Upper lobe of left lung (tissue), 6 donors: ENCODE measurements at places on chromosomes 16 and 17. TPM values are rescaled to one million over a fixed set of nuclear protein-coding genes. Genes with fewer than 3 reads are reported as not detected.

Gene TERB1
- total RNA-seq = 0.55 TPM

GRCh38 chr16:81586977-81587625, 142.5 kb downstream of the CMIP start:
- no peaks in the 10 kb centered on the region for H3K27me3 ChIP-seq
- H3K4me1 ChIP-seq = peaks cover 32% of the 10 kb centered on the region
- H3K27ac ChIP-seq = no peak overlapping the region
- H3K36me3 ChIP-seq = no peaks in the 10 kb centered on the region

GRCh38 chr17:81396722-81397313, 1.6 kb downstream of the BAHCC1 start:
- H3K36me3 ChIP-seq = no peaks in the 10 kb centered on the region
- DNase-seq = no peak
- H3K27ac ChIP-seq = peak overlapping the region; percentile 93
- no peaks in the 10 kb centered on the region for H3K27me3 ChIP-seq
- H3K4me3 ChIP-seq = peak overlapping the region; percentile 85

DNA sequence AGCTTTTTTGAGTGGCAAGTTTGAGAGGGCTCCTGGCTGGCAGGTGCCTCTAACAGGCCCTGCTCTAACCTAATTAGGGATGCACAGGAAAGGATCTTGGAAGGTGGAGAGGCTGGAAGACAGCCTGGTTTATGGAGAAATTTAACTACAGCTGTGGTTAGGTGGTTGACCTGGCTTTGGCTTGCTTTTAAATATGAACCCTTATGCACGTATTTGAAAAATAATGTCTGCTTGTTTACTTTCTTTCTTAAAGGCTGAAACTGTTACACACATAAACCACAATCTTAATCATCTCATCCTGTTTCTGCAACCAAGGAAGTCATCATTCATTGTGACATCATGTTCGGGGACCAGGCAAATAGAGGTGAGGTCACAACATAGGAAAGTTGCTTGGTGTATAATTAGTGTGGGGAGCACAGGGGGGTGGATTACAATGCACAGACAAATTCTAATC, 23.1 kb upstream of the DHRS13 start:
- no peak overlapping the region for H3K4me3 ChIP-seq
- H3K4me1 ChIP-seq = peaks cover 32% of the 10 kb centered on the region
- DNase-seq = peak; percentile 39
- no peaks in the 10 kb centered on the region for H3K27me3 ChIP-seq
- H3K36me3 ChIP-seq = peaks cover 11% of the 10 kb centered on the region

DNA sequence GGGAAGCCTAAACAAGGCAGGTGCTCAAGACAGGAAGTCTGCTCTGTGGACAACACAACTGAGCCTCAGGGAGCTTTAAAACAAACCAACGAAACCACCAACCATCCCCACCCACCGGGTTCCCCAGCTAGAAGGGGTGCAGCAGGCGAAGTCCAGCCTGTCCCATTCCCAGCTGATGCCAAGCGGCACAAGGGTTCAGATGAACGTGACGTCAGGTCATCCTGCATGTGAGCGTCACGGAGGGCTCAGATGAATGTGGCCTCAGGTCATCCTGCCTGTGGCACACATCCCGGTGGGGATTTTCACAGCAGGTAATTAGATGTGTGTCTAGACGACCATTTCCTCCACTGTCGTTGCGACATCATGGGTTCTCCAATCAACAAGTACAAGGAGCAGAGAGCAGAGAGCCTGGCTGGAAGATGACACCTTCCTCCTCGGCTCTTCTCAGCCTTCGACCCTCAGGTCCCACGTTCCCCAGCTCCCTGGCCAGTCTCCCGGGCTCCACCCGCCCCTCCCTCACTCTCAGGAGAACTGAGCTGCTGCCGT, 246.5 kb downstream of the FOXL1 start:
- H3K4me3 ChIP-seq = no peak overlapping the region
- no peaks in the 10 kb centered on the region for H3K4me1 ChIP-seq
- no peaks in the 10 kb centered on the region for H3K27me3 ChIP-seq
- H3K36me3 ChIP-seq = no peaks in the 10 kb centered on the region
- no peak for DNase-seq
- no peak overlapping the region for H3K27ac ChIP-seq
